Stimulated activated CD8-positive, alpha-beta memory T cell treated with anti-CD3 and anti-CD28 coated beads, Interleukin-7, amount 100 ng/mL, for 1 hour (primary cell): ENCODE measurements at places on chromosomes 5 and 9.
A peak's percentile ranks its signal among the peaks of the same experiment; 100 is the strongest.

DNA sequence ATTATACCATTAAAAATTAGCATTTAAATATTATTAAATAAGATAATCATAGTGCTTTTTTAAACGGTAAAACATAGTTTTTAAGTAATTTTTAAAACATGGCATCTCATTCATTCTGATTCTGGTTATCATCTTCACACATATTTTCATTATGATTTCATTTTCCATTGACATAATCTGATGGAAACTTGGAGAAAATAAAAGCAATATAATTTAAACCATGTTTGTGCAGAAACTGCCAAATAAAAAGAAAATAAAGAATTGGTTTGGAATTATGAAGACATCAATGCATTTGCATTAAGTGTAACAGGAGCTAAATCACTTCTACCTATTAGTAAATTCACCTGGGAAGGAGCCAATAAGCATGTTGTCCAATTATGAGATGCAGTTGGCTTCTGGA, 490.1 kb upstream of the CD180 start:
- no peak for DNase-seq

DNA sequence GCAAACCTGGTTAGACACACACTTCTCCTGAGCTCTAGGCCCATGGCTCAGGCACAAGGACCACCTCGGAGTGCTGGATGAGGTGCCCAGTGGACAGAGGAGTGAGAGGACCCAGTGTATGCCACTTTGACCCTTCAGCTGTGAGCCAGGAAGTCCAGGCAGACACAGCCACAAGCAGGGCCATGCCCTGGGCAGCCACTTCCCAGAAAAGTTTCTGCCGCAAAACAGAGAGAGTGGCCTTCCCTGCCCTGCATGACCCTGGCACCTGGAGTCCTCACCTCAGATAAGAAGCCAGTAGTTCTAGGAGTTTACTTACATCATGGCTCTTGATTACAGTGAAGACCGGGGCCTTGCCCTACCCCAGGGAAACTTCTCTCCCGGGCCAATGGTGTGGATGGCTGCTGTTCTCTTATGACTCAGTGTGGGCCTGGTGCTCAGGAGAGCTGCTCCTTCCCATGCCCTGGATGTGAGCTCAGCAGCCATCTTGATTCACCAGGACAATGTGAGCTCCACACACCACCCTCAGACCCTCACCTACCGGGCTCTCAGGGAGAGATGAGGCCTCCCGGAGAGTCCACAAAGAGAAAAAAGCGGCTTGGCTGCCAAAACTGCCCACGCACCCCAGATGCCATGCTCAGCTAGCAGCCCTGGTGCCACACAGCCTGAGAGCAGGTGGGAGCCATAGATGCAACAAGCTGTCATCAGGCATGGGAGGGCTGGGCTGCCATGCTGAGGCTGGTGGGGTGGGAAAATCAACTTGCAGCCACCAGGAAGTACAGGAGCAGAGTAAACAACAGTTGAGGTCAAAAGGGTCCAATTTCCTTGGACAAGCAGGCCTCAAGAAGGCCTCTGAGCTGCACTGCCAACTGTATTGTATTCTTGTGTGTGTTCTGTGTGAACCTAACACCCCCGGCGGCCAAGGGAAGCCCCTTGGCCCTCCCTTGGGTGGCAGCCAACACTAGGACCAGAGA, 11.7 kb upstream of the IRF1 start:
- no peak for DNase-seq

DNA sequence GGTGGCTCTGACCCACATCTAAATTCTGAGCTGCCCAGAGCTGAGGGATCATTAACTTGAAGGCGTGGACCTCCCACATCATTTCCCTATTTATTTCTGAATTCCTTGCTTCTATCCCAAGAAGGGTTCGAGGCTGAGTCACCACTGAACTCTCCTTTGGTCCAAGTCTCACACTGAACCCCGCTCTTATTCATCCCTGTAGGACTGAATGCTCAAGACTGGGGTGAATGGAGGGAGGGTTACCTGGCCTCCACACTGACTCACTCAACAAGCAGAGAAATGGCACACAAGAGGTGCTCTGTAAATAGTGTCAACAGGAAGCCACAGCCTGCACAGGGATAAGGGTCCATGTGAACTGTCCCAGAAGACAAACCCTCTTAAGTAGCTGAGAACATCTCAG, 79.1 kb upstream of the FSTL4 start:
- DNase-seq: no peak

DNA sequence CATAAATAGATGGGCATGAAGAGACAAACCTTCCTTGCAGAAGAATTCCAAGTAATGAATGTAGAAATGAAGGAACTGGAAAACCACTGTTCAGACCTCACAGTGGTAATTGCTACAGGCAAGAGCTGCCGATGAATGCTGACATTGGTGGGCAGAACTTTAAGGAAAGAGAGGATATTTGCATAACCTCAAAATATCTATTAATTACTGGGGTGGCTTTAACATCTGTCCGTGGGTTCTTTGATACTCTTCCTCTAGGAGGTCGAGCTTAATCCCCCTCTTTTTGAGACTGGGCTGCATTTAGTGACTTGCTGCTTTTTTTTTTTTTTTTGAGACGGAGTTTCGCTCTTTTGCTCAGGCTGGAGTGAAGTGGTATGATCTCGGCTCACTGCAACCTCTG, 34.7 kb downstream of the LAMC3 start:
- no peak for DNase-seq

GRCh38 chr9:113570749-113571711, 107.5 kb downstream of the RGS3 start:
- DNase-seq: no peak

DNA sequence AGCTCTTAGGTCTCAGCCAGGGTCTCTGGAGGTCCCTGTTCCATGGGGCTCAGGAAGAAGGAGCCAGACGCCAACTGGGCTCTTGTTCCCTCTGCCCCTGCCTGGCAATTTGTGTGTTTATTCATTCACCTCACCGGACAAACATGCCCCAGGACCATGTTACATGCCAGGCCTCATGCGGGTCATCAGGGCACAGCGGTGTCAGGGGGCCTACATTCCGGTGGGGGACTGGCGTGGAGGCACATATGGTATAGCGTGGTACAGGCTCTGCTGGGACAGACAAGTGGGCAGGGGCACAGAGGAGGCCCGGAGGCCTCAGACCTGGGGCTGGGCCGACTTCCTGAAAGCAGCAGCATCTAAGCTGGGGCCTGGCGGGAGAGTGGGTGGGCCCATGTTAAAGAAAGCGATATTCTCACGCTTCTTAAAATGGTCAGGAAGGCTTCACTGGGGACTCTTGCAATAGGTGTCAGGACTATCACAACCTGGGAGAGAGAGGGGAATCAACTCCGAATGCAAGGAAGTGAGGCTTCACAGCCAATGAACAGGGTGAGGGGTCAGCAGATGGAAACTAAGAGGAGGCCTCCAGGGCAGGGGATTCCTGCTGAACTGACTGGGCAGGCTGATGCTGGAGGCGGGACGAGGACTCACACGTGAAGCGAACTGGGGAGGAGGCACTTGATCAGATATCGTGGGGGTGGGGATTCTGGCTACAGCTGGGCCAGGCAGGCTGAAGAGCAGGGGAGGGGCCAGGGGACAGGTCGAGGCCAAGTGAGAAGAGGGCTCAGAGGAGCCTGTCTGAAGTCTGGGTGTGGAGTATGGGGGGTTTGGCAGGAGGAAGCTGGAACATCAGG, 41.9 kb downstream of the NCS1 start:
- no peak for DNase-seq

DNA sequence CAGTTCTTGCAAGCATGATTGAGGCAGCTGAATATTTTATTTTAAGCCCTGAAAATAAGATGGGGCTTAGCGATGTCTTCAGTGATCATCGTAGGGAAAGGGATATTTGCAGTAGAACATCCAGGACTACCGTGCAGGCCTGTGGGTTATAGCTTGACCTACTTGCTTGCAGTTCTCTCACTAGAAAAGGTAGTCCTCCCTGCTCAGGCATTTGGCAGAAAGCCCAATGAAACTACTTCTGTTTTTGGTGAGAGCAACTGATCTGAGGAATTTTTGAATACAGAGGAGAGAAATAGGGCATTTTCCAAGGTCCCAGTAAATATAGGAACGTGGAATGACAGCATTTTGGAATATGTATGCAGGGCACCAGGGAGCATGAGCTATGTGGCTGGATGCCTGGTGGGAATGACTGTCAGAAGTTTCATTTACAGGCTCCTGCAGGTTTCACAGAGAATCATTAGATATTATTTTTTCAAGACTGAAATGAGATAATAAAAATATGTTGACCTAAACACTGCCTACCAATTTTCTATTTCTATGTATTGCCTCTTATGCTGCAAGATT, 417.9 kb upstream of the ACTBL2 start:
- DNase-seq: no peak

- DNase-seq: peak; percentile 65
Measured at GRCh38 chr5:132473019-132473531, 17.5 kb downstream of the IRF1 start.

- no peak for DNase-seq
Measured at GRCh38 chr5:52378237-52378636, 409.5 kb upstream of the ITGA1 start.

GRCh38 chr5:40521108-40521785, 158.5 kb upstream of the PTGER4 start:
- DNase-seq: no peak

GRCh38 chr5:96372726-96373380, 60.2 kb downstream of the PCSK1 start:
- DNase-seq: no peak

- no peak for DNase-seq
Measured at GRCh38 chr9:83449983-83450382, 88.2 kb downstream of the FRMD3 start.

GRCh38 chr5:160175438-160176218, 53.7 kb upstream of the FABP6 start:
- no peak for DNase-seq

GRCh38 chr9:74643303-74643923, 146.3 kb downstream of the RORB start:
- DNase-seq: no peak

GRCh38 chr9:12539580-12539975, 153.6 kb upstream of the TYRP1 start:
- DNase-seq: no peak

- no peak for DNase-seq
Measured at GRCh38 chr9:88447431-88447830, 59.2 kb downstream of the SPIN1 start.

DNA sequence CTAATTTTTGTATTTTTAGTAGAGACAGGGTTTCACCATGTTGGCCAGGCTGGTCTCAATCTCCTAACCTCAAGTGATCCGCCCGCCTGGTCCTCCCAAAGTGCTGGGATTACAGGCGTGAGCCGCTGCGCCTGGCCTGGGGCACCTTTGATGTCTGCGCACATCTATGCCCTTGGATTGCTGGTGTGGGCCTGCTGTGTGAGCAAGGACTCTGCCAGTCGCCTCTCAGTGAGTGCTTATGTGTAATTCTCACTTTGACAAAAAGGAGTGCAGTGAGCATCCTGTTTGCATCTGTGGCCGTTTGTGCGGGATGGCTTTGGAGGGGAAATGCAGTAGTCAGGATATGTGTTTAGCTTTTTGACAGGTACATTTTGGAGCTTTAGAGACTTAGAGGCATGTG, 9.4 kb downstream of the WDR5 start:
- no peak for DNase-seq

GRCh38 chr9:14031810-14032209, 282.1 kb downstream of the NFIB start:
- no peak for DNase-seq

DNA sequence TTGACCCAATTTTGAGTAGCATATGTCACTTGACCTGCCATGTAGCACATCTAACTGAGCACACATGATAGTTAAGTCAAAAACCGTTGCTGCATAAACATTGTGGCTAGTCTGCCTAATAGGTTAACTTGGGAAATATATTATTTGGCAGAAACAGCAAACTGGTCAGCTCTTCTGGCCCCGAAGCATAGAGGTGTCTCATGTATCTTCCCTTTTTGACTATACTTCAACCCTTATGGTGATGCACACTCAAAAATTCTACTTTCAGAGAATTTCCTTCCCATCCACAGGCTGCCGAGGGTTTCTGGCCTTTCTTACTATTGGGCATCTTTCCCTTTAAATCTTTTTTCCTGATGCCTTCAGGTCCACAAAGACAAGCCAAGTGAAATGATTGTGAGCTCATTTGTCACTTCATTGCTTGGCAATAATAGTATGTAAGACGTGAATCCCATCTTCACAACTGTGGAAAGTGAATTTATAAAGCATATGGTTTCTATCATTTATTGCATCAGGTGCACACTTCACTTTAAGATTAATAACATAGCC, 41.2 kb downstream of the MOCS2 start:
- DNase-seq: no peak

DNA sequence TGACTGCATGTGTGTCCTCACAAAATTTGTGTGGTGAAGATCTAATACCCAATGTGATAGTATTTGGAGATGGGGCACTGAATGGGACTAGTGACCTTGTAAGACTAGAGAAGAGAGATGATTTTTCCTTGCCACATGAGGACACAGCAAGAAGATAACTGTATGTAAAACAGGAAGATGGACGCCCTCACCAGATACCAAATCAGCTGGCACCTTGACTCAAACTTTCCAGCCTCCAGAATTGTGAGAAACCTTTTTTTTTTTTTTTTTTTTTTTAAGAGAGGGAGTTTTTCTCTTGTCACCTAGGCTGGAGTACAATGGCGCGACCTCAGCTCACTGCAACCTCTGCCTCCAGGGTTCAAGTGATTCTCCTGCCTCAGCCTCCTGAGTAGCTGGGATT, 40.3 kb downstream of the UBTD2 start:
- no peak for DNase-seq

GRCh38 chr9:37290366-37290939, 132.0 kb upstream of the GRHPR start:
- DNase-seq: no peak

DNA sequence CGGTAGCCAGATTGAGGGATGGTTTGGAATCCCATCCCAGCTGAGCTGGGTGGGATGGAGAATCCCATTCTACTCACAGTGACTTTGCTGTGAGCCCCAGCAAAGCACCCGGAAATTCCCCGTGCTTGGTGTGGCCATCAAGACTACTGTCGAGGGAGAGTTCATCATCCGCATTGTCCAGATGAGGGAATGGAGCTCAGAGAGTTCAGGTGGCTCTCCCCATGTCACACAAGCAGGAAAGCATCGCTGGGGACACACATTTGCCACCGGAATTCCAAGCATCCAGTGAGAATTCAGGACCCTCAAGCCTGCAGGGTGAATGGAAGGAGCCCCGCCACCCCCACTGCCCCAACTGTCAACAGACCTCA, 54.4 kb downstream of the HRH2 start:
- DNase-seq: no peak

DNA sequence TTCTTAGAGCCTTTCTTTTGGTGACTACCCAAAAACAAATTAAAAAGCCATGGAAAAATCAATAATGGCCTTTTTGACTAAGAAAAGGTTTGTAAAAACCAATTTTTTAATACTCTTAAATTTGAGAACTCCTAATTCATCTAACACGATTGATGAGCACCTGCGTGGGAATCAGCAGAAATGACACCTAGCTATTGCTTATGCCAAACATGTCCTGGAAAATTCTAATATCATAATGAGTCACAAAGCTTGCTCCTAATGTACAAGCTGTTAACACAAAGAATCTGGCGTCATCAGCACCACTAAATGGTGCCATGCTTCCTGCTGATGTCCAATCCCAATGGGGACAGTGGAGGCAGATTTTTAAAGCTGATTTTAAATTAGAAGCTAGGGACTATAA, 146.2 kb upstream of the LRRTM2 start:
- no peak for DNase-seq

- no peak for DNase-seq
Measured at GRCh38 chr9:125431741-125432271, 170.2 kb downstream of the GAPVD1 start.

GRCh38 chr5:37222181-37222580, 27.0 kb downstream of the CPLANE1 start:
- no peak for DNase-seq
